Activated T-helper 17 cell treated with anti-CD3 and anti-CD28 coated beads, Interleukin-2, amount 50 U/mL, for 72 hours (primary cell): ENCODE measurements at places on chromosomes 6 and 20.

- ATAC-seq: no peak
Measured at GRCh38 chr6:145758113-145758512, 22.8 kb upstream of the EPM2A start.

DNA sequence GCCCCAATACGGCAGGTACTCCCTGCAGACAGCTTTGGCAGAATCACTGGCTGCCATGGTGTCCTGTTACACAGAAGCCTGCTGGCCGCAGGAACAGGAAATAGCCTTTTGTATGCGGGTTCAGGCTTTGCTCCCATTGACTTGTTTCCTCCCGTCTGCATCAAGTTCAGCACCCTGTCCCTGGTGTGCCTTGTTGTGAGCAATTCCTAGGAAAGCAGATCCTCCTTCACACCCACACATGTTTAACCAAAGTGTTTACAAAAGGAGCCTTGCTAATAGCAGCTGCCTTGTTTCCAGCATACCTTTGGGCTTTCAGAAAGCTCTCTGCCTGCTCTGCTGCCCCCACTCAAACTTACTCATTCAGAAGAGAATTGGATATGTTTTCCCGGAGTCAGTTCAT lies 127.2 kb upstream of the SUPT3H start:
- no peak for ATAC-seq

DNA sequence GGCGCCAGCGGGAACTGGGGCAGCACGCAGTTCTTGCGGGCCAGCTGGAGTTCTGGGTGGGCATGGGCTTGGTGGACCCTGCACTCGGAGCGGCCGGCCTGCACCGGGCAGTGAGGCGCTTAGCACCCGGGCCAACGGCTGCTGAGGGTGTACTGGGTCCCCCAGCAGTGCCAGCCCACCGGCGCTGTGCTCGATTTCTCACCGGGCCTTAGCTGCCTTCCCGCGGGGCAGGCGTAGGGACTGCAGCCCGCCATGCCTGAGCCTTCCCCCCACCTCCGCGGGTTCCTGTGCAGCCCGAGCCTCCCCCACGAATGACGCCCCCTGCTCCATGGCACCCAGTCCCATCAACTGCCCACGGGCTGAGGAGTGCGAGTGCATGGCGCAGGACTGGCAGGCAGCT lies 168.8 kb downstream of the CD24 start:
- ATAC-seq: no peak

GRCh38 chr6:128491610-128492206 lies 28.7 kb downstream of the PTPRK start:
- no peak for ATAC-seq
